MCF 10A (cell line): ENCODE measurements at places on chromosomes 13 and 19. TPM values are rescaled to one million over a fixed set of nuclear protein-coding genes. Genes with fewer than 3 reads are reported as not detected.

KCNC3 gene
- total RNA-seq = not detected in 2 replicates

CACNG7 gene
- total RNA-seq = not detected in 2 replicates

C19orf85 gene
- total RNA-seq = 0.23 and 0.32 TPM in 2 replicates

GRCh38 chr19:49861541-49862378 lies 5.6 kb downstream of the PNKP start:
- no peak for DNase-seq

DNA sequence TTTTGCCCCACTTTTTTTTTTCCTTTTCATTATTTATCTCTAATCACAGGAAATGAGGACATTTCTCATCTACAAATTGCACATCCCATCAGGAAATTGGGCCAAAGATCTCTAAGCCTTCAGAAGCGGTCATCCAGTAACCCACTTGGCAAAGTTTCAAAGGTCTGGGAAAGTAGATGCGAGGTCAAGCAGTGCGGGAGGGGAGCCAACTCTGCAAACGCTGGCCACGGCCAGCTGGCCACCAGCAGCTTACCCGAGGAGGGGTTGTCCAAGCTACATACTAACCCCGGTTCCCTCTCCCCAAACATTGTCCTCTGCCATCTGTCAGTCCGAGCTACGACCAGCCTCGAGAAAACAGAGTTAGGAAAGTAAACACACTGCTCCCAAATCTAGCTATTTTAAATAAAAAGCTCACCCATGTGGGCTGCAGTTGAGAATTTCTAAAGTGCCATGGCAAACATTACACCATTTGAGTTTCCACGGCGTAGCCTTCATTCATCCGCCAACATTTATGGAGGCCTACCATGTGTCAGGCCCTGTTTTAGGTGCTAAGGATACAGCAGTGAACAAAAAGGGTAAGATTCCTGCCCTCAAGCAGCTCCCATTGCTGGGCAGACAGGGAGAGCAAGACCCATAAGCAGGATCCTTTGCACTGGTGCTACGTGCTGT lies 11.5 kb downstream of the FFAR2 start:
- no peak for DNase-seq

GRCh38 chr13:20446900-20447299 lies 78.8 kb downstream of the CRYL1 start:
- DNase-seq = no peak
